HS-27A (cell line): ENCODE measurements at places on chromosomes 5 and 9.

GRCh38 chr9:118785456-118785855 is 583.8 kb downstream of the BRINP1 start:
- DNase-seq = no peak

DNA sequence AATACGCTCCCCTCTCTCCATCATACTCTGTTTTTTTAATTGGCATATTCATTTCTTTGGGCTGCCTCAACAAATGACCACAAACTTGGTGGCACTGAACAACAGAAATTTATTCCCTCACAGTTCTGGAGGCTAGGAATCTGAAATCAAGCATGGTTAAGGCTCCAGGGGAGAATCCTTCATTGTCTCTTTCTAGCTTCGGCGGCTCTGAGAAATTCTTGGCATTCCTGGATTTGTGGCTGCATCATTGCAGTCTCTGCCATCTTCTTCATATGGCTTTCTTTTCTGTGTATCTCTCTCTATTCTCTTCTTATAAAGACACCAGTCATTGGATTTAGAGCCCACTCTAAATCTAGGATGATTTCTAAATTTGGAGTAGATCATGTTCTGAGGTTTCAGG is 10.9 kb upstream of the SLC24A2 start:
- DNase-seq = no peak

GRCh38 chr9:21311889-21312288 is 6.8 kb upstream of the IFNA5 start:
- no peak for DNase-seq

GRCh38 chr9:23740531-23740930 is 85.5 kb downstream of the ELAVL2 start:
- DNase-seq = no peak

DNA sequence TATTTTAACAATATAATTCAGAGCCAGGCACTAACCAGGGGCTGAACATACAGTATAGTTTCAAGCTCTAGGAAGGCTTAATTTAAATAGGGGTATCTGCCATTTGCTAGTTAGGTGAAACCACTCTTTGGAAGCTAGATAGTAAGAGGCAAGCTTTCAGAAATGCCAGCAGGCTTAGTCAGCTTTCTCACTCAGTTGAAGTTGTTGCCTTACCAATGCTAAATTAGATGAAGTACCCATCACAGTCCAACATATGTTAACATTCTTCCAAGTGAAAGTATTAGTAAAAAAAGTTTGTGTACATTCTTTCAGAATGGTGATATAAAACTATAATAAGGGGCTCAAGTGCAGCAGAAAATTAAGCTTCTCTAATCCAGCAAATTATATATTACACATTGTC is 215.0 kb downstream of the CNTLN start:
- DNase-seq = peak; percentile 3

DNA sequence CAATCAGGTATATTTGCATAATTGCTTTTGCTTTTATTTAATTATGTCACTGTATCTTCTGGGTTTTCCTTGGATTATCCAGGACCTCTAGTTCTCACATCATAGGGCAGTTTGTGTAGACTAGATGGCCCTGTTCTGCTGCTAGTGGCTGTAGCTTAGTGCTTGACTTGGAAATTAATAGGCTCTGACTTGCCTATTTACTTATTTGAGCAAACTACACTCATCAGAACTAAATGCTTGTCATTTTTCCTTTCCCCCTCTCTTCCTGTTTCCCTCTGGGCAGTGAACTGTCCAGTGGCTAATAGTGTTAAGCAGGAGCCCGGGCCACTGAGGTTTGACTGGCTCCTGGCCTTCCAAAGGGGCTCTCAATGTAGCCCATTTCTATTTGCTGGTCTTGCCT is 135.7 kb downstream of the MAN2A1 start:
- no peak for DNase-seq

DNA sequence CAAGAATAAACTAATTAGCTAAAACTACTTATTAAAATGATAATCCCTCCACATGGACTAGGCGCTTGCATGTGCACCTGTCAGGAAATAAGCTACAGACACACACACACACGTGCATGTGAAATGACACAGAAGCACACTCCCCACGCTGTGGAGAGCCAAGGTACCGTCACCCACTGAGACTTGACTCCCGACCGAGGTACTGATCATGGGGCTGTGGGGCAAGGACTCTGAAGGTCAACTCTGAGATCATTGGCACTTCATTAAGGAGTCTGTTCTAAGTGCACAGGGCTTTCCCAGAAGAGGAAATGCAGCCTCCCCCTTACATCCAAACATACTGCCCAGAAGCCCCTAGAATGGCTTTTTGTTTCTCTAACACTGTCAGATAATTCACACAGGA is 264.4 kb upstream of the WWC1 start:
- DNase-seq = no peak

GRCh38 chr9:1458503-1458902 is 408.3 kb downstream of the DMRT2 start:
- DNase-seq = no peak
